ENCODE measurements at places on chromosomes 5 and 9.

GRCh38 chr5:126519637-126520592 lies 75.1 kb downstream of the ALDH7A1 start:
- DNase-seq = no peak

GRCh38 chr9:126612326-126612812 lies 1.4 kb upstream of the LMX1B start:
- DNase-seq = no peak

DNA sequence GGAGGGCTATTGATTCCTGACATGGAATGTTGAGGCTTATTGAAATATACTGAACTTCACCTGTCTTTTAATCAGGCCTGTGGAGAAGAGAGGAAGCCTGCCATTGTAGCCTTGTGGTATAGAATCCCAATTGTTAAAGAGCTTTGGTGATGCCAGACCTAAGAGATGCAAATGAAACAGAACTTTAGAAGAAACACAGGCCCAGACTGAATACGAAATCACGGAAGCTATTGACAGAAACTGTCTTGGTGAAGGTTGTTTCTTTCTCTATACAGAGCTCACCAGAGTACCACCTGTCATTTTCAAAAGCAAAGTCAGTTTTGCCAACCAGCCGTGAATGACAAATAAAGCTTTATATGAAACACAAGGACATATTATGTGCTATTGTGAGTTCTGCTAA lies 660.3 kb downstream of the ISL1 start:
- no peak for DNase-seq

DNA sequence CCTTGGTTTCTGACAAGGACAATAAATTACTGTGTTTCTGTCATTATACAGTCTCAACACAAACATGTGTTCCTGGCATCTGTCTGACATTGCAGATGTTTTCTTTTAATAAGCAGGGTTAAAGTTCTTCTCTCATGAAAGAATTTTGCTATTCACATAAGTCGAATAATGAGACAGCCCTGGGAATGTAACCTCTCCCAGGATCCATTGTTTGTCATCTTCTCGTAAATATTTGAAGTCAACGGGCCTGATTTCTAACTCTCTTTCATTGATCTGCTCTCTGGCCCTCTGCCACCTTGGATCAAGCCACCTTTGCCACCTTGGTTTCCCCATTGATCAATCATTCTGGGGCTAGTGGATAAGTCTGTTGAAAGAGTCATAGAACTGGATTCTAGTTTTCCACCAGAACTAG lies 12.9 kb upstream of the CAST start:
- DNase-seq = no peak

DNA sequence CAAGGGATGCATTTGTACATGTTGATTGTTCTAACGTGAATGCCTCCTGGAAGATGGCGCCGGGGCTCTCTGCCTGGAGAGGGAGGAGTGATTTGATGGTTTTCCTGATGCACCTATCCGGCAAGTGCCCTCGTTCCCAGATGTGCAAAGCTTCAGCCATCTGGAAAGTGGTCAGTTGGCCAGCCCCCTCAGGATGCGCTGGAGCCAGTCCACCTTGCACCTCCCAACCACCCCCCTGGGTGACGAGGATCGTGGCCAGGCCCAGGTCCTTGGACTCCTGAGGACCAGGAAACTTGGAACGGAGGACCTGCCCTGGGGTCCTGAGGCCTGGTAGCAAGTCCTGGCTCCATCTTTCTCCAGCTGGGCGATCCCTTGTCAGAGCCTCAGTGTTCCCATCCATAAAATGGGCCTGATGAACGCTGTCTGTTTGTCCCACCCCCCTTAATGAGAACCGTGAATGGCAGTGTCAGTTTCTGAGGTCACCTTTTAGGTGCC lies 23.6 kb upstream of the RNU6ATAC start:
- DNase-seq = peak; percentile 1

DNA sequence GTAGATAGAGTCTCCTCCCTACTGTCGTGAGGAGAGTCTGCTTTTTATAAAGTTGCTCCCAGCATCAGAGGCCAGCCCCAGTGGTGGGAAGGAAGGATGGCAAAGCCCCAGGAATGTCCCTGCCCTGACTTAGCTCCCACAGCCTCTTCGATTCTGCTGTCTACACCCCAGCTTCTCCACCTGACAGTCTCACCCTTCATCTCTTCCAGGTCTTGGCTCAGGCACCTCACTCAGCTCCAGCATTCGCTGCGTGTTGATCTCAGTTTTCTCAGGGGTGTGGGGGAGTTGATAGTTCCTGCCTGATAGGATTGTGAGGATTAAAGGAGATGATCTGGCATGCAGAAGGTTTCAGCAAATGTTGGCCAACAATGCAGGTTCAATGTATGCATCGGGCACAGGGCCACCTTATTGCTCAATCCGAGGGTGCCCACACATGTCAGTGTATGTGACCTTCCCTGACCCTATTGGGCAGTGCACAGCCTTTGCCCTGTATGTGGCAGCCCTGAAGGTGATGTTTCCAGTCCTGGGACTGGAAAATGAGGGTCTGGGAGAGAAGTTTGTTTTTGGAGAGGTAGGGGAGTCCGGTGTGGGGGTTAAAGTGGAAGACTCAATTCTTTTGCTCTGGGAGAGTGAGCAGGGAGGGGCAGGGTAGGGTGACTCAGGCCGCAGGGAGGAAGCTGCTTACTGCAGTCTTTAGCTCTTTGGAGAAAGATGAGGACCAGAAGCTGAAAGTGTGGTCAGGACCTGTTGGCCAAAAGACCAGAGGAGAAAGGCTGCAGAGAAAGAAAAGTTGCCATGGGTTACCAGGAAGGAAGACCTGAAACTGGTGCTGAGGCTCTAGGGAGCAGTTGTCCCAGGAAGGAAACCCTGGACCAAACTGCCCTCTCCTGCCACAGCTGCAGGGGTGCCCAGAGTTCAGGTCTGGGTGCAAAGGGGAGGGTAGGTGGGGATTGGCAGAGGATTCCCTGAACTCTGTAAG lies 153.2 kb downstream of the MACROH2A1 start:
- DNase-seq = no peak

DNA sequence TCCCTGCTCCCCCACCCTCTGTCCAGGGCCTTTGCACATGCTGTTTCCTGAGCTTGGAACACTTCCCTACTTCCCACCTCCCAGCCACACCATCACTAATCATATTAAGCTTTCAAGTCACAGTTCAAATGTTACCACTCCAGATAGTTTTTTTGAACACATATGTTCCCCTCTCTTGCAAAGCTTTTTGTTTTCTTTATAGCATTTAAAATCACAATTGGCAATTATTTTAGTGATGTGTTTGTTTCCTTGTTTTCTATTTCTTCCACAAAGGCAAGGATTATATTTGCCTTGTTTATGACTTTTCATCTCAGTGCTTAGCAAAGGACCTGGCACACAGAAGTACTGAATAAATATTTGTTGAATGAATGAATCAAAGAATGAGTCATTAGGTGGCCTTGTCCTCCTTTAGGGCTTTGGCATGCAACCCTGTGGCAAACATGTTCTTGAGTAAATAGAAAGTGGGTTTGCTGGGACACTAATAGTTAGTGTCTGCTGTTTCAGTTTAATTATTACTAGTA lies 386.8 kb downstream of the FGF10 start:
- no peak for DNase-seq

GRCh38 chr9:109437286-109437685 lies 60.8 kb downstream of the PTPN3 start:
- no peak for DNase-seq

GRCh38 chr5:29005386-29005785 lies 1967.0 kb upstream of the CDH9 start:
- DNase-seq = no peak

Measured in CD4-positive, alpha-beta T cell treated with Interleukin-17A for 4 hours (primary cell).